ENCODE measurements at places on chromosomes 5 and 9.

GRCh38 chr9:4923580-4924544 is 61.2 kb upstream of the JAK2 start:
- no peak for DNase-seq

GRCh38 chr5:57577432-57578175 is 95.0 kb upstream of the ACTBL2 start:
- no peak for DNase-seq

DNA sequence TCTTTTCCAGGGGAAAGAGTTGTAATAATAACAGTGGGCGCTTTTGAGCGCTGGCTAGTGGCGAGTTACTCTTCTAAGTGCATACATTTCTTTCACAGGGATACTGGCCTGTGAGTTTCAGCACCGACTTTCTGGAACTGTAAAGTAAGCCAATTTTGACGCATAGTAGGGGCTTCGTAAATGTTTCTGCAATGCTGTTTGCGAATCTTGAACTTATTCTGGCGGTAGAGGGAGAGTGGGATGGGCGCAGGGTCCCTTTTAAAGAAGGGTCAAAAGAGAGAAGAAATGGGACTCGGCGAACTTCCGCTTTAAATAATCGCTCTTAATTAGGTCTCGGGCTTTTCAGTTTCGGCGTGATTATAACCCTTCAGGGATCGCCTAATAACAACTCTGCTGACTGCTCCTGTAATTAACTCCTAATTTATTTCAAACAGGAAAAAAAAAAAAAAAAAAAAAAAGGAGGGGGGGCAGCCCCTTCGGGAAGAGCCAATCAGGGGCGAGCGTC is 351 bp upstream of the MSX2 start:
- no peak for DNase-seq

GRCh38 chr9:137012694-137013570 is 15.1 kb downstream of the ABCA2 start:
- DNase-seq, result no peak

DNA sequence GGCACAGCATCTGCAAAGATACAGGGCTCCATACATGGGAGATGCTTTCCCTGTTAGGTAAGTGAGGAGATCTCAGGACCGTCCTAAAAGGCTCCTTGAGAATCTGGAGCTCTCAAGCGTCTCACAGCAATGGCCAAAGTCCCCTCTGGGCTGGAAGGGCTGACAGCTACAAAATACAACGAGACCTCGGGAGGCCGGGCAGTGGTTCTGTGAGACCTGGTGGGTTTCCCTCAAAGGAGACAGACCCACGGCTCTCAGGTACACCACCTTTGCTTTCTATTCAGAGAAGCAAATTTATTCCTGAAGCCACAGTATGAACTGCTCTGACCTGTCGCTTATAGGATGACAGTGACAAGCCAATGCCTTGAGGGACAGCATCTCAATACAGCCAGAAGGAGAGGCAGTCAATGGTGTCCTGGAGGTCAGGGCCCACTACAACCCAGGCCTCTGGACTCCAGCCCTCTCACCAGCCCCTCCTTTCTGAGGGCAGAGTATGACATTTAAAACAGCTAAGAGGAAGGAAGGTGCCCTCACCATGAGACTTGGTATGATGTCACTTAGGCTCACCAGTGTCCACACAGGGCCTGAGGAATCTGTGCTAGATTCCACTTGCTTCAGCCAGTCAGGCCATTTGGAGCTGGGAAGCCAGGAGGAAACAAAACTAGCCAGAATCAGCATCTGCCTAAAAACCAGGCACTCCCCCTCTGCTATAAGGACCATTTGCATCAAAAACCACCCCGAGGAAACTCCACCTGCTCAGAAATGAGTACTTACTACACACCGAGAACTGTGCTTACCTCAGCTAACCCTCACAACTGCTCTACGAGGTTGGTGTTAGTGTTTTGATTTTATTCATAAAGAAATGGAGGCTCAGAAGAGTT is 86.5 kb upstream of the FSTL4 start:
- DNase-seq, result no peak

GRCh38 chr9:91379426-91379825 is 17.7 kb upstream of the AUH start:
- DNase-seq, result no peak

DNA sequence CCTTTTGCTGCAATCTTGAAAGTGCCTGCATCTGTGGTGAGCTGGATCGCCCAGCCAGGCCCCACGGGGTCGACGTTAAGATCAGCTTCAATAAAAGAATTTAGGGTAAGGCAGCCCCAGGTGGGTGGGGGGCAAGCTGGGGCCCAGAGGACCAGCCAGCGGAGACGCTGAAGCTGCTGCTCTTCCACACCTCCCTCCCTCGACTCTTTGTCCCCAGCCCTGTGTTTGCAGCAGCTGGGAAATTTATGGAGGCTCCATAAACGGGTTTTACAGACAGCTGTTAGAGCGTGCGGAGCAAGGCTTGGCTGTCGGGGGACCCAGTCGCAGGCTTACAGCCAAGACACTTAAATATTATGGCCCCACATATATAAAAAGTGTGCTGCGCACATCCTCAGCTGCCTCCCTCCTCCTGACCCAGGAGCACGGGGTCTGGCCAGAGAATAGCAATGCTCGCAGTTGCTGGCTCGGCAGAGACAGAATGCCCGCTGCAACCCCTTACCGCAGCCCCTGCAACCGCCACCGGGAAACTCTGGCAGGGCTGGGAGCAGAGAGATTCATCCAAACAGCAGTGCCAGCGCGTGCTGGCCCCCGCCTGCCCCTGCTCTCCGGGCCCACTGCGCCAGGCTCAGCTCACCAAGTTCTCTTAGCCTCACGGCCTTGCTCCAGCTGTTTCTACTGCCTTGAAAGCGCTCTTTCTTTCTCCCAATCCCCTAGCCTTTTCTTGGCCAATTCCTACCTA is 28.4 kb upstream of the MVB12B start:
- DNase-seq, result no peak

DNA sequence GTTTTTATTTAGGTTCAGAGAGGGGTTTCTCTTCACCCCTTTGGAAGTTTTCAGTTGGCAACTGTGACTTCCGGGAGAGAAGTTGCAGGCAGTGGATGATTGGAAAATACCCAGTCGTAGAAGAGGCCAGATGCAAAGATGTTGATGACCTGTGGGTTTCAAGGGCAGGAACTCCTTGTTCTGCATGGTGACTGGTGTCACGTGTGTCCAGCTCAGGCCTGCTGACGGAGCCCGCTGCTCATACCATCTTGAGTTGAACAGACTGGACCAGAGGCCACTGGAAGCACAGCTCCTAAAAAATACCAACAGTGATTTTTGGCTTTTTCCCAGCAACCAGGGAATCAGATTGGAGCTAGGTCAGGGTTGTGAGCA is 243.9 kb upstream of the KLF4 start:
- no peak for DNase-seq

DNA sequence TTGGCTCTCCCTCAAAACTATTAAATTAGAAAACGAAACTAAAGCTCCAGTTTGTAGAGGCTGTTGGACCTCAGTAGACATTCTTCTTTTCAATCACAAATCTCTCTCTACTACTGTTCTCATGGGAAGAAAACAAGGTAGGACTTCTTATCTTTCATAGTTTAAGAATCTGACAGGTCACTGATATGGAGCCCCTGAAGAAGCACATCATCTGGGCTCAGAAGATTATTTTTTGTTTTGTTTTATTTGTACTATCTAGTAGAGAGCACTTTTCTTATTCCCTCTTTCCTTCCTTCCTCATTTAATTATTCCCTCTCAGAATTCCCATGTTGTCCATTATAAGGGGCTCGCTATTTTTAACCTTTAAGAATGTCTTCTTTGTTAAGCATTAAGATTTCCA is 26.3 kb downstream of the STARD4 start:
- DNase-seq, result no peak

DNA sequence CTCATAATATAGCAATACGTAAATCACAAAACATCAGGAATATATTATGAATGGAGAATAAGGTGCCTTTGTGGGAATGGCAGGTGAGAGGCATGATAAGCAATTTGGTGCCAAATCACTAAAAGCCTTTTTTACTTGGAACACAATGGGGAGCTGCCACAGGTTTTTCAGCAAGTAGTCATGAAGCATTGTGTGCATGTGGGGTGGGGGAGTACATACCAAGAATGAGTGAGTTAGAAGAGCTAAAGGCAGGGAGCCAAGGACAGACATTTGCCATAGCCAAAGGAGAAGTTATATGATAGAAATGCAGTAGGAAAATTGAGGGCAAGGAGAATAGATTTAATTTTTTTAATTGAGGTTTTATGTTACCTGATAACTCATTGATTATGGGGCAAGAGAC is 445.0 kb upstream of the SMC2 start:
- DNase-seq, result no peak

GRCh38 chr5:140222416-140222815 is 47.4 kb downstream of the CYSTM1 start:
- no peak for DNase-seq

DNA sequence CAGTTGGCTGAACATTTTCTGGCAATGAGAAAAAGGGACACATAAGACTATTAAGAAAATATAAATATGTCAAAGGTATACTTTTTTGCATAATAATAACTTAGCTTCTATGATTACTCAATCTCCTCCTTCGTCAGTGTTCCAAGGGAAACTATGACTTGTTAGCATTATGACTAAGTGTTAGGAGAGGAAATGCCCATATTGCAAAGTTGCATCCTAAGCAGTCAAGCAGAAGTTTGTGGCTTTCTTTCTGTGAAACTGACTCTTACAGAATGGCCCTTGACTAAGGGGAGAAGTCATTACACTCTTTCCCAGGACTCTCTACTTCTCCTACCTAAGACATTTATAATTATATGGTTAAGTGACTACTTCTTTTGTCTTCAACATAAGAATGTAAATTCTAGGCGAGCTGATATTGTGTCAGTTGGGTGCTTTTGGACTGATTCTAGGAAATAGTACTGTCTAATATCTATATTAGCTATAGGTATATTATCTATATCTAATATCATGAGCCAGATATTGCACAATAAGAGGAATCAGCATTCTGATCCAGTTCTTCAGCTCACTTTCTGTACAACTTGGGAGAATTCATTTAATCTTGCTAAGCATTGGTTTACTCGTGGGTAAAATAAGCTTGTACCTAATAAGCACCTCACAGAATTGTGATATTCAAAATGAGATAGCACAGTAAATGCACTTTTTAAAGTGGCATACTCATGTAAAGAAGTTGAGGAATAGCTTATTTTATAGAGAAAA is 16.4 kb upstream of the SPINK6 start:
- no peak for DNase-seq

GRCh38 chr5:124740991-124741583 is 5.4 kb downstream of the ZNF608 start:
- no peak for DNase-seq

- DNase-seq, result no peak
These were observed 3.4 kb upstream of the ESM1 start for GRCh38 chr5:54988817-54989216.

- DNase-seq, result no peak
These were observed 149.9 kb upstream of the PRR16 start for GRCh38 chr5:120314191-120314590.

- no peak for DNase-seq
These were observed 31.3 kb downstream of the LHX6 start for GRCh38 chr9:122197426-122197825.

DNA sequence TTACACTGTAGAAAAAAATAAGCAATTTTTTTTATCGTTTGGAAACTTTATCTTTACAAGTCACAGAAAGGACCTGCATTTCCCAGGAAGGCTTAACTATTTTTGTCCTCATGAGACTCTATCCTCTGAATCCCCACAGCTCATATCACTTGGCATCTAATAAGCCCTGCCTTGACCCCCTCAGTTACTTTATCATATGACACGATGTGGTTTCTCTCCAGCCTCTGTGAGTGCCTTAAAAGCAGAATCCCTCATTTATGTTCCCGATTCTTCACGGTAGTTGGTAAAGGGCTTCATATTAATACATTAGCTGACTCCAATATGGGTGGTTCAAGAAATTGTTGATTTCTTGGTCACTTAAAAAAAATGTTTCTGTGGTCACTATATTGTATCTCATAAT is 296.6 kb upstream of the GRAMD2B start:
- no peak for DNase-seq

DNA sequence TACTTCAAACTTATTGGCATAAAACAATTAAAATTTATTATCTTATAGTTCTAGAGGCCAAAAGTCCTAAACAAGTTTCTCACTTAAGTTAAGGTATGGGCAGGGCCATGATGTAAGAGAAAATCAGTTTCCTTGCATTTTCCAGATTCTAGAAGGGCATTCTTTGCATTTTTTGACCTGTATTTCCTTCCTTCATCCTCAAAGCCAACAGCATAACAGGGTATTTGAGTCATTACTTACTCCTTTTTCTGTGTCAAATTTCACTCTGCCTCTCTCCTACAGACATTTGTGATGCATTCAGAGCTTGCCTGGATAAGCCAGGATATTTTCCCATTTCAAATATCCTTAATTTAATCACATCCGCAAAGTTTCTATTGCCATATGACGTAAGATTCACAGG is 1499.0 kb downstream of the EFNA5 start:
- no peak for DNase-seq

DNA sequence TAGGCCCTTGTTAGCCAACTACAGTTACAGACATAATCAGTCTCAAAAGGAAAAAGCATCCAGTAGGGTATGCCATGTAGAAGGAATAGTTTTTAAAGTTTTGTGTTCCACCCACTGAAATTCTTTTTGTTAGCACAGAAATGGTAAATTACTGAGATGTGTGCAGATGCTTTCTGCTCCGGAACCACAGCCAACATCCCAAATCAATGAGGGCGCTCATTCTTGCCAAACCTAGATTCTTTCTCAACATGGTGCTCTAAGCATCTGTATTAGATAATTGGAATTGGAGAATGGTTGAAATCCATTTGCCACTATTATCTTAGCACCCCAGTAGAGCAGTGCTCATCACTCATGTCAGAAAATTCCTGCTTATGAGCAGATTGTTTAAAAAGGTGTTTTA is 127.8 kb downstream of the SEC61B start:
- DNase-seq, result no peak

GRCh38 chr5:32711362-32711680 is 200 bp downstream of the NPR3 start:
- no peak for DNase-seq

DNA sequence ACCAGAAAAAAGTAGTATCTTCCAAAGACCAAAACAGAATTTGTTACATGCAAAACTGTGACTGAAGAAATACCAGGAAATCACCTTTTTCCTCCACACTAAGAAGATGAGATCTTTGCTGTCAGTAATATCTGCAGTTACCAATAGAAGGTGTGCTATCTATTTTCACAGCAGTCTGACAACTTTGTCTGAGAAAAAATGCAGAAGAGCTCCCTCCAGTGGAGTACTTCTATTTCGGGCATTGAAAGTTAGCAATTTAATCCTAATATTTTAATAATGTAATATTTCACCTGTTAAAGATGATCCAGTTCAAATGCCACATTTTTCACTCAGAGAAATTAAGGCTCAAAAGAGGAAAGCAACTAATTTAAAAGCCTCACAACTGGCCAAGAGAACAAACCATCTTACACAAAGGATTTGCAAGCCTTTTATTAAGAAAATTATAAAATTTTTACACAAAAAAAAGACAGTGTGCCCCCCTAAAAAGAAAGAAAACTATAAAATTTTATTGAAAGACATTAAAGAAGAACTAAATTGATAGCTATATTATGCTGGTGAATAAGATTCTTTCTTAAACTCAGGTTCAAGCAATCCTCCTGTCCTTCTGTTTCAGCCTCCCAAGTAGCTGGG is 50.6 kb downstream of the DEPDC1B start:
- no peak for DNase-seq

GRCh38 chr5:63351164-63351563 is 611.1 kb downstream of the HTR1A start:
- no peak for DNase-seq

- peak; percentile 7 for DNase-seq
These were observed 59.6 kb upstream of the SLC27A6 start for GRCh38 chr5:128905568-128906110.

Measured in stimulated activated CD4-positive, alpha-beta T cell treated with anti-CD3 and anti-CD28 coated beads, Interleukin-4, amount 100 ng/mL, for 48 hours (primary cell).